ENCODE measurements at places on chromosomes 6 and 20. TPM values are rescaled to one million over a fixed set of nuclear protein-coding genes. Genes with fewer than 3 reads are reported as not detected.

FAM110A gene
- 3.8 TPM for total RNA-seq

BICRAL gene
- total RNA-seq = 3.0 TPM

PLEKHG1 gene
- total RNA-seq = 2.8 TPM

PSMA7 gene
- 899 TPM for total RNA-seq

DNMT3B gene
- 3.7 TPM for total RNA-seq

WFDC10B gene
- total RNA-seq = not detected

BPIFB4 gene
- total RNA-seq = not detected

FAM83C gene
- total RNA-seq = not detected

TFAP2D gene
- total RNA-seq = not detected

POU3F2 gene
- total RNA-seq = 0.63 TPM

IFT52 gene
- 38.2 TPM for total RNA-seq

PERP gene
- total RNA-seq = 47.4 TPM

SPATA25 gene
- total RNA-seq = not detected

CBLN4 gene
- total RNA-seq = under 0.01 TPM

RBM24 gene
- 12.5 TPM for total RNA-seq

PTCRA gene
- total RNA-seq = not detected

CDK19 gene
- total RNA-seq = 10.2 TPM

ISM1 gene
- 0.46 TPM for total RNA-seq

C4A gene
- total RNA-seq = 0.27 TPM

BTNL2 gene
- not detected for total RNA-seq

EYS gene
- total RNA-seq = not detected

CLIC5 gene
- not detected for total RNA-seq

HLA-DQB1 gene
- 0.51 TPM for total RNA-seq

TRIM40 gene
- not detected for total RNA-seq

SNX9 gene
- 47.4 TPM for total RNA-seq

WFDC2 gene
- not detected for total RNA-seq

MGME1 gene
- total RNA-seq = 8.3 TPM

C20orf141 gene
- not detected for total RNA-seq

OTOR gene
- not detected for total RNA-seq

CDH4 gene
- 2.1 TPM for total RNA-seq

PPP1R11 gene
- 79.0 TPM for total RNA-seq

Measured in Daoy (cell line).